Stimulated activated CD8-positive, alpha-beta memory T cell treated with anti-CD3 and anti-CD28 coated beads, Interleukin-7, amount 100 ng/mL, for 4 hours (primary cell): ENCODE measurements at places on chromosomes 1 and 21.

DNA sequence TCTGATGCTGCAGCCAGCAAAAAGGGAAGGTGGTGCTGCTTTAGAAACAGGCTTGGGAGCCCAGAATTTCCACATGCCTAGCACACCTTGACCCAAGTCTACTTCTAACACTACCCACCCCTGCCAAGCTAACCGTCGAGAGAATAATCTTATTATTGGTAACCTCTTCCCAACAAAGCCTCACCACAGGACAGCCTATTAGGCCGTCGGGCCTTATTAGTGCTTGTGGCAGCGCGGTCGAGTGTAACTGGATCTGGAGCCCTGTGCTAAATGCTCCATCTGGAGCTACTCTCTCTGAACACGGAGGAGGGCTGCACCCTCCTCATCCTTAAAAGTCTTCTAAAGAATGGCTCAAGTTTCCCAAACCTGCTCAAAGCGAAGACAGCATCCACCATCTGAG is 165.5 kb upstream of the NFIA start:
- no peak for DNase-seq

GRCh38 chr1:226466296-226466695 is 58.4 kb upstream of the PARP1 start:
- no peak for DNase-seq

GRCh38 chr1:183543619-183544204 is 46.5 kb downstream of the NCF2 start:
- DNase-seq = no peak

GRCh38 chr1:55679971-55680370 is 464.8 kb upstream of the USP24 start:
- DNase-seq = no peak

DNA sequence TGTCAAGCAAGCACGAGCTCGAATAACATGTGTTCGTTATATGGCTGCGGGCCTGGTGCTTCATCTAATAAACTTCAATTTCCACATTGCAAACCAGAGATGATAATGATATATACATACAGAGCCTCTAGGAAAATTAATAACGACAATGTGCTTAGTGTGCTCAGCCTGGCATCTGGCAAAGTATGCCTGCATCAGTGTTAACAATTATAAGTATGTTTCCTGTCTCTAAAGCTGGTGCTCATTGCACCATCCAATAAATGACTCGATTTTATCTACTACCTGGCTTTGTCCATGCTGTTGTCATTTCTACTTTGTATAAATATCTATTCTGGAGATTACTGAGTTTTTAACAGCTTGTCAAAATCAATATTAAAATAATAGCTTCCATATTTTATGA is 1402.6 kb downstream of the MRPL39 start:
- no peak for DNase-seq

GRCh38 chr1:86052948-86053698 is 103.4 kb downstream of the COL24A1 start:
- no peak for DNase-seq

DNA sequence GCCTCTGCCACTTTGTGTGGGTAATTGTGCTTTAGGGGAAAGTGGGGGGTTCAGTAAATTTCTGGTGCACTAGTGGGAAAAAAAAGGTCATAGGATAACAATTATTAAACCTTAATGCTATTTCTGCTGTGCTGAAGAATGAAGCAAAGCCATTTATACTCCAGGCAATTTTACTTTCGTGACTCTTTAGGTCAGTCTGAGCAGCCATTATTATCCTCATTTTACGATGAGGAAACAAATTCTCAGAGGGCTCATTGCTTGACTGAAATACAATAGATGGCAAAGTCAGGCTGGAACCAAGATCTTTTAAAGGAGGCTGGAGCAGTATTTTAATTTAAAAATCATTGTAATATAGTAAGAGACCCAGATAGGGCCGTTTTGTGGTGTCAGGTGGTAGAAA is 248.0 kb downstream of the GREM2 start:
- no peak for DNase-seq

GRCh38 chr1:238306411-238306810 is 415.7 kb upstream of the ZP4 start:
- DNase-seq = no peak

DNA sequence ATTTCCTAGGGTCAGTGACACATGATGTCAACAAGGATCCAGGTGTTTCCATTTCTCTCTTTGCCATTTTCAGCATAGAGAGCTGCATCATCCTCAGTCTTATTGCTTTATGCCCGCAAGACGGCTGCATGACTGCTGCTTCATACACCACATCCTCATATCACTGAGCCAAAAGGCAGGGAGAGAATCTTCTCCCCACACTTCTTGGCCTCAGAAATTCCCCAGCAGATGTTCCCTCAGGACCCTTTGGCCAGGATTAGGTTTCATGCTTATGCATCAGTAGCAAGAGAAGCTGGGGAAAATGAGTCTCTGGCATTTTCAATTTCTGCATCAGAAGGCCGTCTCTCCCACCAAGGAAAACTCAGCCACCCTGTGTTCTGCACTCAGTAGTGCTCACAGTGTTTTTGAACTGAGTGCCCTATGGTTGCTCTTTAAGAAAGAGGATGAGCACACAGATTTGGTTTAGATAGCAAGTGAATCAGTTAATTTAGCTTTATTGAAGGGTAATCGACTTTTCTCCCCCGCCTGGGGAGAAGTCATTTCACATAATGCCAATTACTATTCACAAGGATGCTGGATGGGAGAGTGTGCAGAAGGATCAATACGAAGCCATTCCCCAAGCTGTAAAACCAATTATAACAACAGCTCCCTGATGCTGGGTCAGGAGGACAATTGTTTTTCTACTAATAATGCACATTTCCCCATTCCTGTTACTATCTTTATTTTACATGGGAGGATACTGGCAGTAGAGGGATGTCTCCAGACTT is 360.2 kb downstream of the HHIPL2 start:
- no peak for DNase-seq

DNA sequence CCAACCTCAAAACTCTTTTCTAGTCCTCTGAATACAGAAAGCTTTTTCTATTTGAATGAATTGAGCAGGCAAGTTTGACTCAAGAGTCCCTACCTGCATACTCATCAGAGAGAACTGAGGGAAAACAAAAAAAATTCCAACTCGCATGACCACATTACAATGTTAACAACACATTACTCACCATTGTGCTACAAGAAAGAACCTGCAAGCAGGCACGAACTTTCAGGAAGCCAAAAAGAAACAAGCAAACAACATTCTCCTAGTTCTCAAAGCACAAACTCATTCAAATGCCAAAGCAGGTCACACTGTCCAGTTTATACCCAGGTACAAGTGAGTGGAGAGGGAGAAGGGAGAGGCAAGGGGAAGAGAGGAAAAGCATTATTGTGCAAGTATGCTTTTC is 14.6 kb downstream of the OTUD7B start:
- no peak for DNase-seq

DNA sequence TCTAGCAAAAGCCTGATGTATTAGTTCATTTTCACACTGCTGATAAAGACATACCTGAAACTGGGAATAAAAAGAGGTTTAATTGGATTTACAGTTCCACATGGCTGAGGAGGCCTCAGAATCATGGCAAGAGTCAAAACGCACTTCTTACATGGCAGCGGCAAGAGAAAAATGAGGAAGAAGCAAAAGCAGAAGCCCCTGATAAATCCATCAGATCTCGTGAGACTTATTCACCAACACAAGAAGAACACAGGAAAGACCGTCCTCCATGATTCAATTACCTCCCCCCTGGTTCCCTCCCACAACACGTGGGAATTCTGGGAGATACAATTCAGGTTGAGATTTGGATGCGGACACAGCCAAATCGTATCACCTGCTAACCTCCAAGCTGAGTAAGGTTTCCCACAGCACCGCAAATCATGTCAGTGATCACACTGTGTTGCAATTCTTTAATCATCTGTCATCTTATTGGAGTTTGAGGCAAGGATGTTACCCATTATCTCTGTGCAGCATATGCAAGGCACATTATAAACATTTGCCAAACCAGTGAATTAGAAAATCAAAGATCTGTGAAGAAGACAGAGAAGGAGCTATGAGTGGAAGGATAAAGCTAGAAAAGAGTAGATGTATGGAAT is 128.5 kb downstream of the ZNF281 start:
- DNase-seq = no peak

- no peak for DNase-seq
Measured at GRCh38 chr1:11703357-11704193, 12.1 kb downstream of the DRAXIN start.

DNA sequence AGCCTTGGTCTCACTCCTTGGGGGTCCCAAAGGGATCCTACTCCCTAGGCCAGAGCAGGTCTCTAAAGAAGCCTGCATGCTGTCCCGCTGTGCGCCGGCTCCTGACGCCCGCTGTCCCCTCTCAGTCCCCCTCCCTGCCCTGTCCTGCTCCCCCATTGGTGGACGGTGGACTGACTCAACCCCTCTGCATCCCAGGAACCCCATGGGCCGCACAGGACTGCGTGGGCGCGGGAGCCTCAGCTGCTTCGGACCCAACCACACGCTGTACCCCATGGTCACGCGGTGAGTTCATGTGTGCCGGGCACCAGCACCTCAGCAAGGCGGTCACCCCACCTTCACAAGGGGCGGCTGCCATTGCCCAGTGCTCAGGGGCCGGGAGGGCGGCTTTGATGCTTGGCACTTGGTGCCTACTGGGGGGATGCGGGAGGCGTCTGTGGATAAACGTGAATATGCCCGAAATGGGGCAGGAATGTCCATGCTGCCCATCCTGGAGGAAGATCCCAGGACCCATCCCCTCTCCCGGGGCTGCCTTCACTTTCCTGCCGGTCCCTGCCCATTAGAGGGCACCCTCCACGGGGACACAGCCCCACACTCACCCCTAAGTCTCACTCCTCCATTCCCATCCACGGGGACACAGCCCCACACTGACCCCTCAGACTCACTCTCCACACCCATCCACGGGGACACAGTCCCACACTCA is 20.2 kb upstream of the LRRC3 start:
- no peak for DNase-seq

DNA sequence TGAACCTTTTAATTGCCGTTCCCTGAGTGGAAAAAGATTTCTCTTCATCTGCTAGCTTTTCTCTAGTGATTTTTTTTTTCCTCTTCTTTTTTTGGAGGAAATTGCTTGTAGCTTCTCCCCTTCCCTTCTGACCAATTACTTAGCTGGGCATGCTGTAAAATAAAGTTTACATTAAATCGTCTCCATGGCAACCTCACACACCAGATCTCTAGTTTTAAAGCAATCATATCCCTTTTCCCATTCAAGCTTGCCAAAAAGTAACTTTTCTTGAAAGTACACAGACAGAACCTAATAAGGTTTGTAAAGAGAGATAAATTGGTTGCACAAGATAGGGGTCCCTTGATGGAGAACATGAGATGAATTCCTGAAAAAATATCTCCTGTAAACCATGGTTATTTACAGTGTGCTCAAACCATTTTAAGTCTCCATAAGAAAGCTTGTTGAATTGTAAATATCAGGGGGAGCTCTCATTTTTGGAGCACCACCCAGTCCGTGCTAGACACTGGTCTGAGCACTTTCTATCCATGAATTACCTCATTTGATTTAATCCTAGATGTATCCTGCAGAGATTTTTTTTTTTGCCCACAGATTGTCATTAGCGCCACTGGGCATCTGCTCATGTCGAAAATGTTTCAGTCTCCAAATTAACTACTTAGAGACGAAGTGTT is 32.6 kb upstream of the HTR1D start:
- no peak for DNase-seq

DNA sequence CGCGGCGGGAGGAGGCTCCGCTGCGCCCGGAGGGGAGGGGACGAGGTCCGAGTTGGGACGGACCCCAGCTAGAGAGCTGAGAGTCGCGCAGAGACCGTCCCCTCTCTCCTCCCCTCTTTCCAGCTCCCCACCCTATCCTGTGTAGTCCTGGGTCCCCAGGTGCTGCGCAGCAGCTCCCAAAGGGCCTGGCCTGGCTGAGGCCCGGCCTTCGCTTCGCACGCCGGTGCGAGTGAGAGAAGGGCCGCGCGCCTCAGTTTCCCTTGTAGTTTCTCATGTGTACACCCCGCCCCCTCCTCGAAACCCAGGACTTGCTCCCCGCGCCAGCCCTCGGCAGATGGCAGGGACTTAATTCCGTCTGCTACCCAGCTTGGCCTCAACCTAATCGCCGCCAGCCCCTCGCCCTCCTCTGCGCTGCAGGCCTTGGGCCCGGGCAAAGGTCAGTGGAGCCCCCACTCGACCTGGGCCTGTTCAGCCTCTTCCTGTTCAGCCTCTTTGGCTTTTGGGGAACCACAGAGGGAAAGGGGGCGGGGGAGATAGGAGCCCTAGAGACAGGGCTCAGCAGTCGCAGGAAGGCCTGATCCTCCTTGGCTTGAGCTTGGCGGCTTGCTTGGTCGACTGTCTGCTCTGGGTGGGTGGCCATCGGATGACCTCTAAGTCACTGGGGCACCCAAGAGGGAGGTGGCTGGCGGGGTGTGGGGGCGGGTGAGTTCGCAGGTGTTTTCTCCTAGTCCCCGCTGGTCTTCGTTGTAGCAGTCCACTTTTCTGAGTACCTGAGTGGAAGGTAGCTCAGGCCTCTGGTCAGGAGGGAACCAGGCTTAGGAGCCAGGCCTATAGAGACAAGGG is 1.0 kb downstream of the ZNF687 start:
- no peak for DNase-seq

- no peak for DNase-seq
Measured at GRCh38 chr1:164914208-164914607, 355.2 kb downstream of the PBX1 start.

DNA sequence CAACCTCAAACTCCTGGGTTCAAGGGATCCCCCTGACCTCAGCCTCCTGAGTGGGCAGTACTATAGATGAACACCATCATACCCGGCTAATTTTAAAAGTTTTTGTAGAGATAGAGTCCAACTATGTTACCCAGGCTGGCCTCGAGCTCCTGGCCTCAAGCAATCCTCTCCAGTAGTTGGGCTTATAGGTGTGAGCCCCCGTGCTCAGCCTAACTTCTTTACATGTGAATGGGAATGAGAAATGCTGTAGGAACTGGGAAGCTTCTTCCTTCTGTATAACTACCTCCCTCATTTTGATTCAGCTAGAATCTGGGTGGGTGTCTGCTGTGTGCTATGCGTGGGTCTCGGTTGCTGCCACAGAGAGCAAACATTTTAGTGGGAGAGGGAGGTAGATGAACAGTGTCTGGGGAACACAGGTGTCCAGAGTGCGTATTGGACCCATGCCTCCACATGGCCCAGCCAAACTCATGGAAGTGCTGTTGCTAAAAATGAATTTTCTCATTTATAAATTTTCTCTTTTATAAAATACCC is 150.6 kb downstream of the NOS1AP start:
- no peak for DNase-seq

DNA sequence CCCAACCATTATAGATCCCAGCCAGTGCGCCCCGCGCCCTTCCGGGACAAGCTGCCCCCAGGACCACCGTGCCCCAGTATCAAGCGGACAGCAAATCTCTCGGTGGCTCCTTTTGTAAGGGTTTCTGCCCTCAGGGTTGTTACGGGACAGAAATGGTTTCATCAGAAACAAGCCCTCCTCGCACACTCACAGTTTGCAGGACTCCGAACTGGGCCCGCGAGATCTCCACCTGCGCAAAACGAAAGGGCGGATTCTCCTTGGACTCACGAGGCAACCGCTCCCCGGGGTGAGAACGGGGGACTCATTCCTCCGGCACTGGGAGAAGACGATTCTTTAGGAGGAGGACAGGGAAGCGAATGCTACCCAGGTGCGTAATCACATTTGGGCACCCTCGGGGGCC is 51.1 kb upstream of the H6PD start:
- no peak for DNase-seq
